Fibroblast of skin of left biceps (primary cell): ENCODE measurements at places on chromosomes 4 and X.

GRCh38 chrX:12378706-12379105 lies 240.4 kb downstream of the FRMPD4 start:
- DNase-seq, result no peak

GRCh38 chrX:47228550-47229270 lies 4.1 kb upstream of the USP11 start:
- DNase-seq, result no peak

DNA sequence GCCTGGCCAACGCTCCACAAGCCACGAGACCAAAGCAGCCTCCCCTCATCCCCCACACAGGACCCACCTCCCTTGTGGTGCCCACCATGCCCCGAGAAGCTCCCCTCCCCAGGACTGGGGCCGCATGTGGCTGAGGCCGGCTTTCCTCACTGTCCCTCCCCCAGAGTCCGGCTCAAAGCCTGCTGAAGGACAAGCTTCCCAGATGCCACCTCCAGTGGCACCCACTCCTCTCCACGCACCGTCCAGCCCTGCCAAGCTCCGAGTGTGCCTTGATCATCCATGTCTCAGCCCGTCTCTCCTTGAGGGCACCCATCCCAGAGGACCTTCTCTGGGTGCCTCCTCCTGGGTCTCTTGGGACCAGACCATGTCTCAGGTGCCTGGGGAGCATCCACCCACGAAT lies 58.8 kb upstream of the MXD4 start:
- no peak for DNase-seq

DNA sequence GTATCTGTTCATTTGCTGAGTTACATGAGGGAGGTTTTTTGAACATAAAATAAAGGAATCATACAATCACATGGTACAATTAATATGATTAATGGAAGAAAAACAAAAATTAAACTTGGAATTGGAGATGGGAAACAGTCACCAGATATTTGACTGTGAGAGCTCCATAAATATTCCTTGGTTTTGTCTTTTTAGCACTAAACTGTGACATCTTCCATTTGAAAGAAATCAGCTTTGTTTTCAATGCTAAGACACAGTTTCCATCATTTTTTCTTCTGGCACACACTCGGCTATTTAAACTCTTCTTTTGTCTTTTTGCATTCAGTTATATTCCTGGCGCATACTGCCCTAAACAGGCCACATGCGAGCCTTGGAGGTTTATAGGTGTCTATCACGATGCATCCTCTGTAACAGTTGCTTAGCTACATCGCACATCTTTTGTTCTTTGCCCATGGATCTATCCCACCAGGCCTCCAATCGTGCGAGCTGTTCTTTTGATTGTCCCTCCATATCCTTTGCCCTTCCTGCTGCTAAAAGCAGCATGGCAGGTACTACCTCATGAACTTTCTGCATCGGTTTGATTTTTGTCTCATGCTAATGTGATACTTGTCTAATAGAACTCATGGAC lies 158.3 kb downstream of the LDB2 start:
- no peak for DNase-seq
